CD8-positive, alpha-beta memory T cell (primary cell): ENCODE measurements at places on chromosomes 2 and 18. TPM values are rescaled to one million over a fixed set of nuclear protein-coding genes. Genes with fewer than 3 reads are reported as not detected.

Gene NR4A2
- total RNA-seq, result 19.7 TPM

Gene RSAD2
- total RNA-seq, result 1.00 TPM

Gene SERPINB3
- not detected for total RNA-seq

Gene GALNT14
- 0.62 TPM for total RNA-seq

Gene ATOH8
- total RNA-seq, result not detected

Gene RGPD8
- 19.3 TPM for total RNA-seq

Gene RBM44
- total RNA-seq, result 0.63 TPM

Gene DSC3
- not detected for total RNA-seq

Gene NEU4
- total RNA-seq, result not detected

Gene DNAJC5G
- not detected for total RNA-seq

Gene EVA1A
- total RNA-seq, result not detected

Gene AQP12B
- total RNA-seq, result not detected

Gene FARP2
- 32.8 TPM for total RNA-seq

Gene SULT1C4
- not detected for total RNA-seq
